ENCODE measurements at places on chromosomes 2 and 18.

DNA sequence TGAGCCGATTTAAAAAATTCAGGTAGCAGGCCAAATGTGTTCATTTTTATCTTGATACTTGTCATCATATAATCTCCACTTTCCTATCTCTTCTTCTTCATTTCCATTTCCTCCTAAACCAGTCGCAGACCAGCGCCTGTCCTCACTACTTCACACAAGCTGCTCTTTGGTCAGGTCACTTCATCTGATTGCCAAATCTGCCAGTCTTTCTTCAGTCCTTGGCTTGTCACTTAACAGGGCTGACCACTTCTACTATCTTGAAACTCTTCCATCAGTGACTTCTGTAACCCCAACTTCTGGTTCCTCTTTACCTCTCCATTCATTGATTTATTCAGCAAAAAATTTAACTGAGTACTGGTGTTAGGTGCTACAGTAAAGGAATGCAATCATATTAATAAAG is 18.0 kb upstream of the SPRED2 start:
- DNase-seq, result no peak

DNA sequence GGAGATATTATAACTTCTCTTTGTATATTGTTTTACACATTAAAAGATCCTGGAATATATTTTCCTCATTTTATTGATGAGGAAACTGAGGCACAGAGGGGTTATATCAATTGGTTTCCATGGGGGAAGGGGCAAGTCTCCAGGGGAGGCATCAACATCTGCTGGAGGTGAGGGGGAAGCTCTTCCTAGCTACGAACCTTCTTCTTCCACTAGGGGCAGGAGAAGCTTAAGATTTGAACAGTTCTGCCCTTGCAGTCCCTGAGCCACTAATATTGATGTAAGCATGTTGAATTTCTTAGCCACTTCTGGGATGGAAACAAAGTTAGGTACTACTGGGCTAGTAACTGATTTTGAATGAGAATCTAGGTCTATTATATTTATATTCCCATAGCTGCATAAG is 140.1 kb upstream of the AQP4 start:
- DNase-seq, result no peak

- no peak for DNase-seq
These were observed 231.5 kb downstream of the LPIN1 start for GRCh38 chr2:11977766-11978524.

DNA sequence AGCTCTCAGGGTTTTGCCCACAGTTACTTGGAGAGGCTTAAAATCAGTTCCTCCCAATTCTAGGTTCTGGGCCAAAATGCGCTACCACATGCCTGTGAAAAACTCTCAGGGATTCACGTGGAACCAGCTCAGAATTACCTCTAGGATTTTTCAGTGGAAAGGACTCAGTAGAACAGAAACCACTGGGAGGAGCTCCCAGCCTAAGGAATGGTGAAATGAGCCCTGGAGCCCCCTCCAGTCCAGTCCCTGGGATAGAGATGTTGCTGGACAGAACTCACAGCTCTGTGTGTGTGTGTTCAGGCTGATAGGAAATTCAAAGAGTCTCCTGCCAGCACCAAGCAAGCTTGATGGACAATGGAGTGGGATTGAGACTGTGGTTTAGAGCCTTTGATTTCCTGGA is 21.1 kb upstream of the SLC9A4 start:
- no peak for DNase-seq

- peak; percentile 2 for DNase-seq
These were observed 84.0 kb upstream of the DSEL start for GRCh38 chr18:67600181-67601180.

DNA sequence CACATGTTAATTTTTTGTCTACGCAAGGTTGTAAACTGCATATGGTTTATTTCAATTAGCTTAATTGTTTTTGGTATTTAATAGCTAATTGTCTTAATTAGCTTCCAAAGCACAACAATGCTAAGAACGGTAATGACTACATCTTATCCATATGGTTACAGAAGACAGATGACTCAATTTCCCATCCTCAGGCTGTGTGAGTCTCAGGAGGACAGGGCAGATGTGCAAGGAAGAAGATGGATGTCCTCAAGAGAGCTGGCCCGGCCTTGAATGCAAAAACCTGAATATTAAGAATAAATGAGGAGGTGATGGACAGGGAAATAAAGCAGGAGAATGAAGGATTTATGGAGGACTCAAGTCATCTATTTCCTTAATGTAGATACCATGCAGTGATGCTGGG is 31.4 kb downstream of the SLC4A3 start:
- no peak for DNase-seq

GRCh38 chr2:163252199-163252598 is 413.6 kb upstream of the KCNH7 start:
- no peak for DNase-seq

Data from nephron progenitor cell (in vitro differentiated cells).